ENCODE measurements at places on chromosomes 5 and 9.

DNA sequence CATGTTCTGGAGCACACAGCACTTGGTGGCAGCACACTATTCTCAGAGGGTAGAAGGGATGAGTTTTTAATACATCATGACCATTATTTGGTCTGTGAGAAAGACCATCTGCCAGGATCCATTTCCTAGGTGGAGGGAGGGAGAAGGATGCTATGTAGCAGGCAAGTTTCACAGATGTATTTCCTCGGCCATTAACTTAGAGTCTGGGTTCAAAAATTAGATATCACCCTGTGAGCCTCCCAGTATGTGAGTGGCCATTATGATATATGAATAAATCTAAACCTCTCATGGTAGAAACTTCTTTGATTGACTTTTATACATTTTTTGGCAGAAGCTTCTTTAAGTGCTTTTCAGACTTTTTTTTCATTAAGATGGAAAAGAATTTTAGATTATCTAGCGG lies 133.9 kb downstream of the SREK1 start:
- DNase-seq, result no peak

DNA sequence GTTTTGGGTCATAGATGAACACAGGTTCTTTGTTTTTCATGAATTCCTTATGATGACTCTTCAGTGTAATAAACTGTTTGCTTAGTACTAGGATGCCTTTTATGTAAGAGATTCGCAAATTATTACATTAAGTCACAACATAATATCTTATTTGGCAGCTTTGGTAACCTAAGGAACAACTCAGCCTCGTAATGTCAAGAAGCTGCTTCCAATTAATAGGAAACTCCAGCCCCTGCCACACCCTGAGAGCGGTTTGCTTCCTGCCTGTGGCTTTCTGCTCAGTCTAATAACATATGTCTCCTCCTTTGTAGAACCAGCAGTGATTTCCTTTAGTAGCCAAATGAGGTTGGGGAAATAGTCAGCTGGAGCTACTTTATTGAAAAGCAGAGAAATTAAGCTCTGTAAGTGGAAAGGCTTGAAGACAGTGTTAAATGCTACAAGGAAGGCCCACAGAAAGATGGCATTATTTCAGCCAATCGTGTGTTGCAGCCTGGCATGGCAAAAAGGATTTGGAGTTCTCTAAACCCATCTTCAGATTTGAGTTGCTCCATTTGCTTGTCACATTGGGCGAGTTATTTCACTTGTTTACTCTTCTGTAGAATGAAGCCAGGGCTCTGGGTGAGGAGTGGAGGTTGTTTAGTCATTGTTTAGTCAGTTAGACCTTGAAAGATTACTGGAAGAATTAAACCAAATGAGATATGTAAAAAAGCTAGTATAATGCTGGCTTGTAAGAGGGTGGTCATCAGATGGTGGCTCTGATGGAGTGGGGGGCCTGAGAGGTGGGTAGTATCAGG lies 54.1 kb downstream of the MTAP start:
- DNase-seq, result no peak

DNA sequence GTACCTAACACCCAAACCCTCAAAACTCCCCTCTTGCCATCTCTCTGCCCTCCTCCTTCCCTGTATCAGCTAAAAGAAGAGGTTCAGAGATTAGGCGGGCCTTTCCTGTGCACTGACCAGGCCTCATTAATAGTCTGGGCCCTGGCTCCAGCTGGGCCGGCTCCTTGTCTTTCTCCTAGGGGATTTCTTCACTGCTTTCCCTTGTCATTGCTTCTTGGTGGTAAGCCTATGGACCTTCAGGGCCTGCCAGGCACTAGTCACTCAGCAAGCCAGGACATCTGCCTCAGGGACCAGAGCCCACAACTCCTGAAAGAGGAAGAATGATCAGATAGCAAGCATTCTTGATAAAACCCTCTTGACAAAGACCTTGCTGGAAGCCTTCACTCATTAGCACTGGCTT lies 50.9 kb downstream of the MRRF start:
- DNase-seq, result no peak

- peak; percentile 62 for DNase-seq
Measured at GRCh38 chr5:91162534-91163381, 220.4 kb downstream of the ARRDC3 start.

DNA sequence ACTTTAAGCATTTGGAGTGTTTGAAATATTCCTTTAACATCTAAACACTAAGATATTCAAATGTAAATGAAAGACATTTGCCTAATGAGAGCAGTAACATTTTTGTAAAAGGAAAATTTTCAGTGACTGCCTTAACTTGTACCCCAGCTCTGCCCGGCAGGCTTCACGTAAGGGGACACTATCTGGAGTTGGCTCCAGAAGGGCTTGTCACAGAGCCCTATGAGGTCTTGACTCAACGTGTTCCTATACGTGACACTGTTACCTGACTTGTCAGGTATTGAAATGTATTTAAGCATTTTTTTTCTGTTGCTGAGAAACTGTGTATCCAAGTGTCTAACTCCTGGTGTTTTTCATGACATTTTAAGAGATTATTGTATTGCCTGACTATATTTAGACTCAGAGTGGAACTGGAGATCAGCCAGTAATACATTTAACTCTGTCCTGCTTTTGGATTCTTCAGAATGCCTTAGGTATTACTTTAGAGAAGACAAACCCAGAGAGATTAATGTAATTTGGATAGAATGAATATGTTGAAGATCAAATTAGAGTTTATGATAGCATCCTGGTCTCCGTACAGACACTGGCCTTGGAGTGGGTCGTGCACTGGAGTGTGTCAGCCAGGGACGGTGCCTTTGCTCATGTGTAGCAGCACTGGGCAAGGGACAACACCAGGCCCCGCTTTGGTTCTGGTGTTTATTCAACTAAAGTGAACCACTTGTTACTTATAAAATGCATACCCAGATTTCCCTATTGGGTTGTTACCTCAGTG lies 34.6 kb upstream of the PHF2 start:
- no peak for DNase-seq

DNA sequence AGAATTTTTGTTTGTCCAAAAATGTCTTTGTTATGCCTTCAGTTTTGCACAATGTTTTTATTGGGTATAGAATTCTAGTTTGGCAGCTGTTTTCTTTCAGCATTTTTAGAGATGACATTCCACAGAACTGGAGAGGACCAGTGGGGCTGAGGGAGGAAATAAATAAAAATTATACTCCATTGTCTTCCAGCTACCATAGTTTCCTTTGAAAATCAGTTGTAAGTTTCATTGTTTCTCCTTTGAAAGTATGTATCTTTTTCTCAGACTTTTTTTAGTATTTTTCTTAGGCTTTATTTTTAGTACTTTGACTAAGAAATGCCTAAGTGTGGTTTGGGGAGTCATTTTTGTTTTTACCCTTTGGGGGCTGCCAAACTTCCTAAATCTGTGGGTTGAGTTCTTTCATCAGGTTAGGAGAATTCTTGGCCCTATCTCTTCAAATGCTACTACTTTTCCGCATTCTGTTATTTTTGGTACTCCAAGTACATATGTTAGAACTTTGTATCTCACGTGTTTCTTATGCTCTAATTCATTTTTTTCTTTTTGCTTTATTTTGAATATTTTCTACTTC lies 15.2 kb upstream of the FBLL1 start:
- DNase-seq, result no peak

DNA sequence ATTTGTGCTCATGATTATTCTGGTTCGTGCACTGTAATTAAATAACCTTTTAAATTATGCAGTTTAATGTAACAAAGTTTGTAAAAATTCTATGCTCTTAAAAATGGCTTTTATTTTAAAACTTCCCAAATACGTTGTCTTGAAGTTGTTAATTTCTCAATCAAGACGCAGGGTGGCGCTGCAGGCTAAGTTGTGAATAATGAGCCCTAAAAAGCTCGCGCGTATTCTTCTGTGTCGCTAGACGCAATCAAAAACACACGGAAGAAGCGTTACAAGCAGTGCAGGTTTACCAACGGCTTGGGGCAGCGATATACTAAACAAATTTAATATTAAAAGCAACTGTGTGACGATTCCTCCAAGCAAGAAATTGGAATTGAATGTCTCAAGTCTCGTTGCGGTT lies at the start of gene PCDHB4:
PCDHB4 (plus strand) TSS at position 256 of the 400 bp plus-strand sequence. CDS start 181 bp downstream, outside the sequence.
- DNase-seq, result no peak

- no peak for DNase-seq
Measured at GRCh38 chr5:35294976-35295375, 64.7 kb upstream of the PRLR start.

GRCh38 chr5:150585781-150586341 lies 54.6 kb upstream of the SYNPO start:
- no peak for DNase-seq

- DNase-seq, result no peak
Measured at GRCh38 chr9:89883401-89884341, 278.9 kb downstream of the GADD45G start.

DNA sequence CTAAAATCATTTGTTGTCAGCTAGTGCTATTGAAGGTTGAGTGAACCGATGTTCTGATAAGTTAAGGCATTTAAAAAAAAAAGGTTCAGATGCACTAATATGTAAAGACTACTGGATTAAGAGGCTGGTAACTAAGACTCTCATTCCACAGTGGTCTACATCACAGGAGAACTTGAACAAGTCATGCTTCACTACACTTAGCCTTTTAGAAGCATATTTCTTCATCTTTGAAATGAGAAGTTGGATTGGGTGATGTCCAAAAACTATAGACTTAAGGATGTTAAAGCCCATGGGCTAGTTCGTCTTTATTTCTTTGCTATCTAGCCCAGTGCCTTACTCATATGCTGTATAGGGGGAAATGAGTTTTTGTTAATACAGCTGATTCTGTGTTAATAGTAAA lies 107.2 kb downstream of the NDUFS4 start:
- no peak for DNase-seq

DNA sequence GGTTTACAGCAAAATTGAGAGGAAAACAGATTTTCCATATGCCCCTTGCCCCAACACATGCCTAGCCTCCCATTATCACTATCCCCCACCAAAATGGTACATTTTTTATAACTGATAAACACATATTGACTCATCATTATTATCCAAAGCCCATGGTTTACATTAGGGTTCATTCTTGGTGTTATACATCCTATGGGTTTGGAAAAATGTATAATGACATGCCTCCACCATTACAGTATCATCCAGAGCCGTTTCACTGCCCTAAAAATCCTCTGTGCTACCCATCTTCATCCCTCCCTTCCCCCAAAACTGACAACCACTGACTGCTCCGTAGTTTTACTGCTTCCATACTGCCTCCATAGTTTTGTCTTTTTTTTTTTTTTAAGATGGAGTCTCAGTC lies 111.1 kb downstream of the ACTL7B start:
- no peak for DNase-seq

DNA sequence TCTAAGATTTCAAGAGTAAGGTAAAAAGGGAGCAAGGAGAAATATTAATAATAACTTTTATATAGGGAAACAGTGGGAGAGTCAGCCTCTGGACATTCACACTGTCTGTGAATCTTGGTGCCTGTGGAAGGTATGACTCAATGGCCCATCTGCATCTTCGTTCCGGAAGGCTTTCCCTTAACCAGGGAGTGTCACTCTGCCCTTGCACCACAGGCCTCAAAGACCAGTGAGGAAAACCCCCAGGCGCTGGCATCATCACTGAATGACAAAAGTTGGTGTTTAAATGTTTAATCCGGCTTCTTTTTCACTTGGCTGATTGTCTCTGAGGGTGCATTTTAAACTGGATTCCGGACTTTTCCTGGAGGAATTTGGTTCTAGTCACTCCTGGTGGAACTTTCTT lies 522.4 kb upstream of the TLE4 start:
- no peak for DNase-seq

DNA sequence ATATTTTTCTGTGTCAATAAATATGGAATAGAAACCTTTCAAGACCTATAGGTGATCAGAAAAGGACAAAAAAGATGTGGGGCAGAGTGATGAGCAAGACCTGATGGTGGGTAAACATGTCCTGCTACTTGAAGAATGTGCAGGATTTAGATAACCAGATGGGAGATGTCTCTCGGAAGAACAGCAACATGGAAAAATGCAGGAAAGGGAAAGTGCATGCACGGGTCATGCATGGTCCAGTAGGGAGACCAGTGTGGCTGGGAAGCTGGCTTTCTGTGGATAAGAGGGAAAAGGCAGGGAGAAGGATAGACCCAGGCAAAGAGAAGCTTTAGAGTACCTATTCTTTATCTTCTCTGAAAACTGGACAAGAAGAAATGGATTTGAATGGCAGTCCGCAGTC lies 7.1 kb upstream of the CAST start:
- DNase-seq, result no peak

GRCh38 chr9:89346696-89347095 lies 28.4 kb downstream of the SECISBP2 start:
- no peak for DNase-seq

GRCh38 chr5:71836559-71837112 lies 117.6 kb downstream of the CARTPT start:
- no peak for DNase-seq

GRCh38 chr5:176379881-176380280 lies 8.5 kb downstream of the NOP16 start:
- no peak for DNase-seq

DNA sequence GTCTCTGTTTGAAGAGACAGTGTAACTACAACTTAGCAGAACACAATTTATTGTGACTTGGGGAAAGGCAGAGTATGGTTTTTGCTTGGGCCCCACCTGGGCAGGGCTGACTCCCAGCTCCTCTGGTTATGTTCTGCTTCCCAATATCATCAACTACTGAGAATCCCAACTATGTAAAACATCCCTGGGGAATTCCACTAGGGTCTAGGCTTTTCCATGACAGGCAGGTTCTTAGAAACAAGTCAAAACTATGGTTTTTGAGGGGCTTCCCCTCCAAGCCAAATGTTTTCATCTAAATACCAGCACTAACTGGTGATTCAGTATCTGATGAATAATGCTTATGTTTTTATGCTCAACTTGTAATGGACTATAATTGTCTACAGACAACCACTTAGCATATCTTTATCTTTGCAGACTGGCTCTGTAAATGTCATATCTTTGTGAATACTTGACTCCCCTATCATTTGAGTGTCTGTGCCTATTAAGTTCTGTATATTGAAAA lies 409.5 kb downstream of the PDE4D start:
- no peak for DNase-seq

- DNase-seq, result no peak
Measured at GRCh38 chr9:38339087-38339486, 53.4 kb upstream of the ALDH1B1 start.

DNA sequence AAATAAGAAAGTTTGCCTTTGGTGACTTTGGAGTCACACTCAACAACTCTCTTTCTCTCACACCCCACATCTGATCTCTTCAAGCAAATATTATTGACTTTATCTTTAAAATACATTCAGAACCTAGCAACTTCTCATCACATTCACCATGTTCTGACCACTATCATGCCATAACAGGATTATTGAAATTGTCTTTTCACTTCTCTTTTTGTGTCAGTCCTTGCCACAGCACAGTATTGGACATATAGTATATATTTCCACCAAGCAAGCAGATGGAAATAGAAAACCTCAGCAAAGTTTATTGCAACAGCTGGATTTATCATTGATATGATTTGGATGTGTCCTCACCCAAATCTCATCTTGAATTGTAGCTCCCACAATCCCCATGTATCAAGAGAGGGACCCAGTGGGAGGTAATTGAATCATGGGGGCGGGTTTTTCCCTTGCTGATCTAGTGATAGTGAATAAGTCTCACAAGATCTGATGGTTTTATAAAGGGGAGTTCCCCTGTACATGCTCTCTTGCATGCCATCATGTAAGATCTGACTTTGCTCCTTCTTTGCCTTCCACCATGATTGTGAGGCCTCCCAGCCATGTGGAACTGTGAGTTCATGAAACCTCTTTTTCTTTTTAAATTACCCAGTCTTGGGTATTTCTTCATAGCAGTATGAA lies 26.9 kb upstream of the ITGA1 start:
- DNase-seq, result no peak
